ENCODE measurements at places on chromosomes 2 and 18.

- no peak for DNase-seq
These were observed 50.8 kb downstream of the AGAP1 start for GRCh38 chr2:235544689-235544969.

DNA sequence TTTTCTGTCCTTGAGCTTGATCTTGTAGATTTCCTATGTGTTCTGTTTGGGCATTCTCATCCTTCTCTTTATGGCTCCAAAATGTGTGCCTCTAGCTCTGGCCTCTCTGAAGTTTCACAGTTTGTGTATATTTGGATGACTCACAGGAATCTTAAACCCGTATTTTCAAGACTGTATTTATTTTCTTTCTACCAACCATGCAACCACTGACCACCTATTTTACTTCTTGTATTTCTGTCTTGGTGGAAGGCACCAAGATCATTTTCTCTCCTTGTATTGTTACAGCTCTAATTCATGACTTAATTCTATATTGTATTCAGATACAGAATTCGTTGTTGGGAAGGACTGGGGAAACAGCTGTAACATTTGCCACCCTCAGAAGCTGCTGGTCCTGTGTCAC is 39.5 kb downstream of the ACSL3 start:
- DNase-seq = no peak

- no peak for DNase-seq
These were observed 153.7 kb downstream of the EVA1A start for GRCh38 chr2:75407038-75407530.

GRCh38 chr2:100166701-100167100 is 24.3 kb upstream of the AFF3 start:
- no peak for DNase-seq

- DNase-seq = no peak
These were observed 3.7 kb downstream of the ANKRD53 start for GRCh38 chr2:70981866-70982810.

GRCh38 chr2:11004199-11004598 is 92.5 kb downstream of the KCNF1 start:
- DNase-seq = no peak

DNA sequence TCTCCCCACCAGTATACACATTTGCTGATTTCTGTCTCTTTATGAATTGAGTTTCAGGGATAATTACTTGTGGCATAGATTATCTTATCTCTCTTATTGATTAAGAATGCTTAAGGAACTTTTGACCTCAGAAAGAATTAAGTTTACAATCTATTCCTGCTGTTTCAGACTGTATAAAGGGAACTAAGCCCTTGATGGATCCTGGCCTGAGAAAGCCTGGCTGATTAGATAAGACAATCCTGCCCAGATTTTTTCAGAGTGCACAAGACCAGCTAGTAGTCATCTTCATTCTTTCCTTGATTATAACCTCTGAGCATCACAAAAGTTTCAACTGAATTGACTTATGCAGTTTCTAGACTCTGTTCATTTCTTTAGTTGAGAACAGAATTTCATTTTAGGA is 22.7 kb upstream of the TFPI start:
- DNase-seq = no peak

DNA sequence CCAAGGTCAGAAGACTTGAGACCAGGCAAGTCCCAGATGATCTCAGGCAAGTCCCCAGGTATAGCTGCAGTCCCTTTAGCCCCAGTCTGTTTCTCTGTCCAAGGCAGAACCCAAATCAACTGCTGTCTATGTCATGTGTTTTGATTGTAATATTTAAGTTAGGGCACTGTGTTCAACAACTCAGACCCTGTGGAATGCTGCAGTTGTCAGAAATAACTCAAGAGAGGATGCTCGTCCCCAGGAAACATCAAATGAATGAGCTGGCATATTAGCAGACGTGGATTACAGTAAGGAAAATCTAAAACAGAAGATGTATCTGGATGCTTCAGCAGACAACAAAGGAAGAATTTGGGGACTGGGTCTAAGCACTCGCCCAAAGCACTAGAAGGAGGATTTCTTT is 70.1 kb downstream of the BCL11A start:
- no peak for DNase-seq

DNA sequence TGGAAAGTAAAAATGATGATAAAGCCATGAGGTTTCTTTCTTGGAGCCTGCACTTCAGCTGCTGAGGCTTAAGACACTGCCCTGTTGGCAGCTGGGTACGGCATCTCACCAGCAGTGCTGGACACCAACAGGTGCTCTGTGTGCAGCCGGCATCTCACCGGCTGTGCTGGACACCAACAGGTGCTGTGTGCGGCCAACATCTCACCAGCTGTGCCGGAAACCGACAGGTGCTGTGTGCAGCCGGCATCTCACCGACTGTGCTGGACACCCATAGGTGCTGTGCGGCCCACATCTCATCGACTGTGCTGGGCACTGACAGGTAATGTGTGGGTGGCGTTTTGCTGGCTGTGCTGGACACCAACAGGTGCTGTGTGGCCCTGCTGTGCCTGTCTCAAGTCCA is 190.8 kb downstream of the TMEM18 start:
- DNase-seq = no peak

DNA sequence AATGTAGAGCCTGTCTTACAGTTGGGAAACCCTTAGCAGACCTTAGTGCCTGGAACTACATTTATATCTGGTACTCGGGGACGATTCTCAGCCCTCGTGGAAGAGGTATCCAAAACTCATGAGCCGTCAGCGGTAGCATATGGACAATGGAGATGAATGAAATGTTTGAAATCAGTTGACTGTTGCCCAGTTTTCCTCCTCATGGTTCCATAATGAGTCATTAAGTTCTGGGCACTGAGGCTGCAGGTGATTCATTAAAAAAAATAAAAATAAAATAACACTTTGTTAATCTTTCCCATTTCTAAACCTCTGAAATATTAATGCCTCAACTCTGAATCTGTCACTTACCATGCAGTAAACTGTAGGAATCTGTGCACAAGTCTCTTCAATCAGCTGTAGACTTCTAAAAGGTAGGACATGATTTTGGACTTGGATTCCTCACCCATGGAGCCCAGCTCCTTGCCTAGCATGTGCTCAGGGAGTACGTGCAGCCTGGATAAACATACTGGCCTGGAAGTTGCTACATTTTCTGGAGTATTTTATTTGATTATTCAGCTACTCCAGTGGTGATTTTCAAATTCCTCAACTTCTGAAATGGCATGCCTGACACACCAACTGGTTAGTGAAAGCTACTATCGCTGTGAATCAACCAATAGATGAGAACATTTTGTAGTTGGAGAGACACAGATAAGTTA is 979.2 kb downstream of the CNTNAP5 start:
- DNase-seq = no peak

- no peak for DNase-seq
These were observed 79.3 kb downstream of the TXNL1 start for GRCh38 chr18:56559044-56559443.

Measured in right renal pelvis (tissue), 4 donors.